ENCODE measurements at places on chromosomes 16 and 17.

DNA sequence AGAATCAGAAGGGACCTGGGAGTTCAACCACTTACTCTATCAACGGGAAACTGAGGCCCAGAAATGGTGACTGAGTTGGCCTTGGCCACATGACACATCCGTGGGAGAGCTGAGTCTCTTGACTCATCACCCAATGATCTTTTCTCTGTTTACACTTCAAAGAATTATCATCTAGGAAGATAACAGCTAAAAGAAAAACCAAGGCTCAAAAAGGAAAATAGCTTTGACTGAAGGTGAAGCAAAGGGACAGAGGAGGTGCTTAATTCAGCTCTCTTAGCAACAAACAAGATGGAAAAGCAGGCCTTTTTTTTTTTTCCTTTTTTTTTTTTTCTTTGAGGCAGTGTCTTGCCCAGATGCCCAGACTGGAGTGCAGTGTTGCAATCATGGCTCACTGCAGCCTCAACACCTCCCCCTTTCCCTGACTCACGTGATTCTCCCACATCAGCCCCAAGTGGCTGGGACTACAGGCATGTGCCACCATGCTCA, 16.7 kb downstream of the ERCC4 start:
- no peak for DNase-seq

GRCh38 chr16:73234496-73234895, 186.6 kb upstream of the ZFHX3 start:
- DNase-seq, result no peak

- DNase-seq, result no peak
These were observed 33.3 kb upstream of the FOXF1 start for GRCh38 chr16:86476956-86477534.

- no peak for DNase-seq
These were observed 17.0 kb upstream of the KRT20 start for GRCh38 chr17:40901981-40902474.

DNA sequence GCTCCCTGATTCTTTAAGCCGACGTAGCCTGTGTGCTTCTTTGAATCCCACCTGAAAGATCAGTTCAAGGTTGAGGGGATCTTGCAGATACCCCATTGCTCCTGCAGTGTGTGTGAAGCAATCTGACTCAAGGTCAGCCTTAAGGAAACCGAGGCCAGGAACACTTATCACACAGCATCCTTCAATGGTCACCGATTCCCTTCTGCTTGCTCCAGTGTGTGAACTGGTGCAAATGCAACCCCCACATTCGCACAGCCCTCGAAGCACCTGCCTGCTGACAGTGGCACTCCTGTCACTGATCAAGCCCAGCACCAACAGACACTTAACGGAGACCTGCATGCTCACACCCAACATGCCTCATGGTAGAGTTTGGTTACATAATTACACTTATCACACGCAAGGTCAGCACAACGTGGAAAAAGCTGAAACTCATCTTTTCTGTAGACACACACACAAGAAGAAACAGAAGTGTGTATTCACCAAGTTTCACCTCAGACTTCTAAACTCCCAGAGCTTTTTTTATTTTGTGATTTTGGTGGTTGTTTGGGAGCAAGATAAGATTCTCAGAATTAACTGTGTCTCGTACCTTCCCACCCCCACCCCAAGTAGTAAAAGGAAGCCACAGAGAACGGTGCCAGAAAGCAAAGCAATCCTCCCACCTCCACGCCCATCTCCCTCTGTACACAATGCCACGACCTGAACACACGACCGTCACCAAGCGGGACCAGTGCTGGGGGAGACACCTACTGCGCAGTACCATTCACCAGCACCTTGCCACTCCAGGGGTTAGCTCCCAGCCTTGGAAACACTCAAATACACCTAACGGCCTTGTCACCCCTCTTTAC, 37.2 kb downstream of the LITAFD start:
- no peak for DNase-seq

Measured in D721Med (cell line).